ENCODE measurements at places on chromosomes 16 and 17.

- DNase-seq = peak; percentile 36
Observed at GRCh38 chr16:85357924-85358505, 245.7 kb upstream of the CIBAR2 start.

- DNase-seq = no peak
Observed at GRCh38 chr16:87380881-87381280, 2.7 kb downstream of the FBXO31 start.

DNA sequence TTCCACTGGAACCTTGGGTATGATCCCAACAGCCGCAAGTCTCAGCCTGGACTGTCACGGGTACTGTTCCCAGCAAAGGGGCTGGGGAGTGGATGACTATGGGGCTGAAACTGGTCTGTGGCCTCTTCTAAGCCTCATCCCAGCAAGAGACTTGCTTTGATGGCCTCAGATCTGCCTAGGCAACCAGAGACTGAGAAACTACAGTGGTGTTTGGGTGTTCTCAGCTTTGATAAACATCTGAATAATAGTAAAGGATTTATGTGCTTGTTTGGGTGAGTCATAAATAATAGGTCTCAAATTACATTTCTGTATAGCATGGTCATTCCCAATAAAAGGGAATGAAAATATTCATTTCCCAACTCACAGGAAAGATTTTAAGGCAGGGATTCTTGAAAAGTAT is 30.2 kb upstream of the ULK2 start:
- DNase-seq = no peak

DNA sequence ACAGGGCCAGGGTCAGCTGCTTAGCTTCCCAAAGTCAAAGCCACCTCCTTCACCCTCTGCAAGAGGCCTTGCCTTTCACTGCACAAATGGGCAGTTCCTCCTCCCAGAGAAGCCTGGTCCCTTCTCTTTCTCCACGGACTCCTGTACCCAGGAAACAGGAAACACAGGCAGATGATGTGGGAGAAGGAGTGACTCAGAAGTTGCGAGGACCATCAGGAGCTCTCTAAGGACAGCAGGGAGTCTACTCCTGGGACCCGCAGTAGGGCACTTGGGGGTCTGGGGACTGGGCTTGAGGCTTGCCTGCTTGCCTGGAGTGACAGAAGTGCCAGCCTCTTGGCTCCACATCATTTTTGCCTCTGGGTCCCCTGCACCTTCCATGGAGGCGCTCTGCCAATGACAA is 47.4 kb upstream of the KSR1 start:
- DNase-seq = no peak

DNA sequence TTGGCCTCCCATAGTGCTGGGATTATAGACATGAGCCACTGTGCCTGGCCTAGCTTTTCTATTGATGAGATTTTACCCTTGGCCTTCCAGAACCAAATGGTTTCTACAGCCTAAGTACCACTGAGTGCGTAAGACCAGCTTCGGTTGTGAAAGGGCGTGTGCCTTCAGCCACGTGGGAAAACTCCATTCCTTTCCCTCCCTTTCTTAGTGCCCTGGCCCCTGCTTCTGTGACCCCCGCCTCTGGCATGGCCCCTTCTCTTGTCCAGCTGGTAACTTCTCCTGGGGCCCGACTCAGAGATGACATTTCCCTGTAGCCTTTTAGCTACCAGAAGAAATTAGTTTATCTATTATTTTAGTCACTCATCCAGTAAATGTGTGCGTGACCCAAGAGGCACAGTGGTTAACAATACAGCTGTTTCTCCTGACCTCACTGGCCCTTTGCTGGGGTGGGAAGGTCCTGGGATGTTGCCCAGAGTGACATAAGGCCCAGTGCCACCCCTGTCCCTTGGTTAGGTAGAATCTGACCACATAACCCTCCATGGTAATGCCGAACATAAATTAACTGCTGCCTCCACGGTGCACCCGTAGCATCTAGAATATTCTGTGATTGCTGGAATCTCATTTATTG is 97.3 kb downstream of the PLCG2 start:
- no peak for DNase-seq

DNA sequence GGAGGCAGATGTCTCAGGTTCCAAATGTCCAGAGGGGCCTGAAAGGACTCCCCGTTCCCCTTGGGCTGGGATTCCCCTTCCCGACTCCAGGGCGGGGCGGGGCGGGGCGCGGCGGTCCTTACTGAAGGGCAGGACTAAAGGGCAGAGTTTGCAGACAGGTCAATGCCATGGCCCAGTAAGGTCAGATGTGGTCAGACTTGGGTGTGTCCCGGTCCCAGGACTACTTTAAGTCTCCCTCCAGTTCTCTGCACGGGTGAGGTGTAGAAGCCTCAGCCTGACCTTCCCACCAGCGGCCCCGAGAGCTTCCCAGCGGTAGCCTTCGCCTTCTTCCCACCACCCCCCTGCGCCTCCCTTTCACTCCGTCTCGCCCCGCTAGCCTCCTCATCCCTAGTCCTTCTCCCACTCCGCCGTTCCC is 532 bp downstream of the KDM6B start:
- DNase-seq = no peak

All from DMS153 (cell line).